Activated T-cell treated with anti-CD3 and anti-CD28 coated beads, Interleukin-2, amount 50 U/mL, for 72 hours (primary cell): ENCODE measurements at places on chromosomes 16 and 17. TPM values are rescaled to one million over a fixed set of nuclear protein-coding genes. Genes with fewer than 3 reads are reported as not detected.

The TEKT1 gene
- total RNA-seq, result not detected

- DNase-seq, result no peak
Measured at GRCh38 chr17:5354310-5354709, 65.2 kb downstream of the NUP88 start.

The FAM20A gene
- total RNA-seq, result not detected

- peak; percentile 45 for DNase-seq
Measured at GRCh38 chr16:84603140-84603816, 14.6 kb downstream of the COTL1 start.

- no peak for DNase-seq
Measured at GRCh38 chr16:60816461-60816860, 1219.8 kb downstream of the CDH8 start.

The MYO18A gene
- 51.2 TPM for total RNA-seq

DNA sequence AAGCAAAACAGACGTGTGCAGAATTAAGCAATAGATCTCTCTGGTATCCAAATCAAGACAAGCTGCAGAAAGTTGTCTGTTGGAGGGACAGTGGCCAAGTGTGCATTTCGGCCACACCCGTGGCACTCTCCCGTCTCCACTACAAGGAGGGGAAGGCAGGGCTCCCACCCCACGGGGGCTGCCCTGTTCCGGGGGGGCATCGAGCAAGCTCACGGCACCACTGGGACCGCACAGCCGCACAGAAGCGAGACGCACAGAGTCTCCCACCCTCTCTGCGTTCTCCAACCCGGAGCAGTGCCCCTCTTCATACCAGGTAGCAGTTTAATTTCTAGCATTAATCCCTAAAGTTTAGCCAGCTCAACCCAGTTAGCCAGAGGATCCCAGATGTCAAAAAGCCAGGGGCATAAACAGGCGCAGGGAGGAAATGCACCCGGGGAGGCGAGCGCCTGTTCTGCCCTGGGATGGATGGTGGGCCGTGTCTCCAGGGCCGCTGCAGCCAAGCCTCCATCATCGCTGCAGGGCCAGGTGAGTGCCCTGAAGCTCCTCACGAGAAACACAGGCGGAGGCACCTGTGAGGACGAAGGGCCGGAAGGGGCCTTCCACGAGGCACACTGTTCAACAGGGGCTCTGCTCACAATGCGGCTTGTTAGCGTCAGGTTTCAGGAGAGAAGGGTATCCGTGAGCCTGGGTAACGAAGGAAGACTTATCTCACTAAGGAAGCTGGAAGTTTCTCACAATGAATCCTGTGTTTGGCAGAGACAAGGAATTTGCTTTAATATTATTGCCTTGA lies 42.1 kb upstream of the METRNL start:
- DNase-seq, result no peak

The NETO2 gene
- total RNA-seq, result 3.8 TPM

DNA sequence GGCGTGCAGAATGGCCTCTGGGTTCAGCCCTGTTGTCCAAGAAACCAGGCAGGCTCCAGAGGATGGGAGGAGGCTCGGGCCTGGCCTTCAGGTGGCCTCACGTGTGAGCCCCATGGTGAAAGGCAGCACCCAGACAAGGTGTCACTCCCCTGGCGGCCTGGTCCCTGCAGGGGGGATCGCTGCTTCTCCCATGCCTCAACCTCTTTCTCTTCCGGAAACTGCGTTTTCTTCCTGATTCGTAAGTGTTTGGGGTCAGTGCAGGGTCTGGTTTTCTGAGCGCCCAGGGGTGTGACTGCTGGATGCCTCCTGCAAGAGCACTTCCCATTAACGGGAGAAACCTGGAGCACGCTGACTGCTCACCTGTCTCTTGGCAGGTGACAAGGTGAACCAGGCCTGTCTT lies 70.0 kb upstream of the CIBAR2 start:
- DNase-seq, result no peak

- no peak for DNase-seq
Measured at GRCh38 chr16:19436540-19436939, 18.9 kb downstream of the TMC5 start.

DNA sequence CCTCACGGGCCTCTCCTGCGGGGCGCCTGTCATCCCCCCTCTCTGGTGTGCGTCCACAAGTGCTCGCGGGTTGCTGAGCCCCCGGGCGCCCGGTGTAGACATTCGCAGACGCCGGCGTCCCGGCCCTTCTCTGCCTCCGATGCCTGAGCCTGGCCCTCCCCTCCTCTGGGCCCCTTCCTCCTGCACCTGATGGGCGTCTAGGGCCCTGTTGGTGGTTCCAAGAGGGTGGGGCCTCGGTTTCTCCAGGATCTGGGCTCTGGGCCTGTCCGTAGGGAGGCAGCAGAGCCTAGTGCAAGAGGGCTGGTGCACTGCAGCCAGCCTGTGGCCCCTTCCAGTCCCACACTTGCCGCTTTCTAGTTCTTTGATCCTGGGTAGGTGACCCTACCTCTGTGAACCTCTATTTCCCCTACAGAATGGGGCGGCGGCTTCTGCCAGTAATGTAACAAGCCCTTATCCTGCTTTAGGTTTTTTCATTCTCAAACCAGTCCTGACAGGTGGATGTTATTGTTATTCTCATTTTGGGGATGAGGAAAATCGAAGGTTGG lies 623 bp downstream of the E4F1 start:
- peak; percentile 41 for DNase-seq

DNA sequence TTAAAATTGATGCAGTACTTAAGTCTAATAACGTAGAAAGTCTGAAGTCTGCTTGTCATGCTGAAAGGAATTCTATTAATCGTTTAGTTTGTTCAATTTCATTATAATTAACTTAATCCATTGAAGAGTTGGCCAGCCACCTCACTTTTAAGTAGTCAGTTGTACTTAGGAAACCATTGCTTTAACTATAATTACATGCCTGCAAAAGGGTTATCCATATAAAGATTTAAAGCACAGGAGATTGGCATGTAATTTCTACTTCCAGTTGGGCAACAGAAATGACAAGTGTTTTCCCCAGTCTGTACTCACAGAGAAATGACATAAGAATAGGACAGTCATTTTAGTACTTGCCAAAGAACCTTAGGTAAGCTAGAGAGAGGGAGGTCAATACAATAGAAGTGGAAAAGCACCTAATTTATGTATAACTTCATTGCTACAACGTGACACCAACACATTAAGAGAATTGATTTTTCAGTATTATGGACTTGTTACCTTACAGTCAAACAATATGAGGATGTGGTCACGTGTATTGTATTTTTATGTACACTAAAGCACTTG lies 3.7 kb upstream of the USP32 start:
- no peak for DNase-seq

DNA sequence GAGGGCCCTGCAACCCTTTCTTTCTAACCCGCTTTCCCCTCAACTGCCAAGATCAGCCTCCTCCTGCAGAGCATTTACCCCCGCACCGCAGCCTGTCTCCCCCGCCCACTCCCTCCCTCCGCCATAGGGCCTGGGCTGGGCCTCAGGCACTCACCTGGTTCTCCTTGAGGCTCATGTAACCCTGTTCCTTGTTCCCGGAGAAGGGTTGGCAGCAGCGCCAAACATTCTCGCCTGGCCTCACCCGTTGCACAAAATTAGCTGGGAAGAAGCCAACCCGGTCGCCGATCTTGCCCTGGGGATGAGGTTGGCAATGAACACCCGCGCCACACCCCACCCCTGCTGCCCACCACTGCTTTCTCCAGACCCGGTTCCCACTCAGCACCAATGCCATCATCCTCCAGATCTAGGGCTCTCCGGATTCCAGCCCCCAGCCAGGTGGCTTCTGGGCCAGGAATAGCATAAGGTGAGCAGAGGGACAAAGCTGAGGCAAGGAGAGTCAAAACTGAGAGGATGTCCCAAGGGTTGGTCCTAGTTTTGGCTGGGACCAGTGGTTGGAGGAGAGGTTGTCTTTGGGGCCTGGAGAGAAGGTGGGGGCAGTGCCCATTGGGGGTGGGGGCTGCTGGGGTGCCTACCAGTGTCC lies 12.8 kb downstream of the STAC2 start:
- DNase-seq, result no peak

DNA sequence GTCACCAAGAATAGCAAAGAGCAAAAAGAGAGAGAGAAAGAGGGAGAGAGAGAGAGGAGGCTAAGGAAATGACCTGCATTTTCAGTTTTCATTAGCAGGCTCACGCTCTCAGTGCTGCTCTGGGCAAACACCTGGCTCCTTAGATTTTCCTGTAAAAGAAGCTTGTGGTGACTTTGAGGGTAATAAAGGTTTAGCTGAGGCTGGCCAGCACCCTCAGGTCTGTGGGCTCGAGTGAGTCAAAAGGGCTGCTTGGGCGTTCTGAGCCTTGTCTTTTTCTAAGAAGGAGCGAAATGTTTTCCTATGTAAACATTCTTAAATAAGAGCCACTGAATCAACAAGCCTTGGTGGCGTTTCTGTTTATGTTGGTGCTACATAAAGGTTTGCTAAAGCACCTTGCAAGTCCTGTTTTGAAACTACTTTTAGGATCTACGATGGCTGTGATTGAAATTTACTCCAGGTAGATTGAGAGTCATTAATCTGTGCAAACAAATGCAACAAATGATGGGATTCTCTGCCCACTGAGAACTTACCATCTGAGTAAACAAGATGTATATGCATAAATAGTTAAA lies 38.8 kb downstream of the SHISA6 start:
- no peak for DNase-seq

DNA sequence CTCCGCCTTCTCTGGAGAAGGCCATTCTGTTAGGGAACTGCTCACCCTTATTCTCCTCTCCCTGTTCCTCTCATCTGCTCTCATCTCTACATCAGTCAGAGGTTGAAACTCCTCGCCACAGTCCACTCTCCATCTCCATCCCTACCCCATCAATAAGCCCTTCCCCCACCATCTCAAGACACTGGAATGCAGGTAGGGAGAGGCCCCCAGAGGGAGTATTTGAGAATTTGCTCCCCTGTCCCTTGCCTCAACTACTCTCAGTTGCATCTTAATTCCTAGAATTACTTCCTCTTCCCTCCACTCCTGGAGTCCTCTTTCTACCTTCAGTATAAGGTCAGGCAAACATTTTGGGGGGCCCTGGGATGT lies 2.0 kb upstream of the AATF start:
- DNase-seq, result no peak

DNA sequence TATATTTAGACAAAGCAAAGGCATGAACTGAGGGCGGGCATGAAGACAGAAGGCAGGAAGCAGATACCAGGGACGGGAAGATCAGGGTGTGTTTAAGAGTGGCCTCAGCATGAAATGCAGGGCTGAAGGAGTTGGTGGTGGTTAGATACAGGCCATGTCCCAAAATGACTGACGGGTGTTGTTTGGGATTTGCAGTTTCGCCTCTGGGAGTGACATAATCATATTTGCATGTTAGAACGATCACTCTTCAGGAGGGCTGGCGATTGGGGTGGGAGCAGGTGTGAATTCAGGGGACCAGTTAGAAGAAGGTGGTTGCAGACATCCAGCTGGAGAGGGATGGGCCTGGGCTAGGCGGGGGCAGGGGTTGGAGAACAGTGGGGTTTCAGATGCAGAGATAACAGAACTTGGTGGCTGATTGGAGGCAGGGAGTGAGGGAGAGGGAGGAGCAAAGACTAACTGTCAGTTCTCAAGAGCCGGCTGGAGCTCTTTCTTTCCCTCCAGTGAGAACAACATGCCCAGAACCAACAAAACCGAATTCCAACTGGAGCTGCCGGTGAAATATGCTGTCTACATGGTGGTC lies 27.2 kb upstream of the ITGAX start:
- no peak for DNase-seq

DNA sequence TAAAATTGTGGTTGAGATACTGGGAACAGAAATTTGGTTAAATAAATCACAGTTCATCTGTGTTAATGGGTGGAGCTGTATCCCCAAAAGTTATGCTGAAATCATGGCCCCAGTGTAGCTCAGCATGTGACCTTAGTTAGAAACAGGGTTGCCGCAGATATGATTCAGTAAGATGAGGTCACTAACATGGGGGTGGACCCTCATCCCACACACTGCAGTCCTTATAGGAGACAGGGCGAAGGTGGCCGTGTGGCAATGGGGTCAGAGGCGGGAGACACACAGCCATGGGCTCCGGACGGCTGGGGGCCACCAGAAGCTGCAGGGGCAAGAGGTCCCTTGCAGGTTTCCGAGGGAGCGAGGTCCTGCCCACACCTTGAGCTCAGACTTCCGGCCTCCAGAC lies 10.7 kb downstream of the GALNS start:
- no peak for DNase-seq

DNA sequence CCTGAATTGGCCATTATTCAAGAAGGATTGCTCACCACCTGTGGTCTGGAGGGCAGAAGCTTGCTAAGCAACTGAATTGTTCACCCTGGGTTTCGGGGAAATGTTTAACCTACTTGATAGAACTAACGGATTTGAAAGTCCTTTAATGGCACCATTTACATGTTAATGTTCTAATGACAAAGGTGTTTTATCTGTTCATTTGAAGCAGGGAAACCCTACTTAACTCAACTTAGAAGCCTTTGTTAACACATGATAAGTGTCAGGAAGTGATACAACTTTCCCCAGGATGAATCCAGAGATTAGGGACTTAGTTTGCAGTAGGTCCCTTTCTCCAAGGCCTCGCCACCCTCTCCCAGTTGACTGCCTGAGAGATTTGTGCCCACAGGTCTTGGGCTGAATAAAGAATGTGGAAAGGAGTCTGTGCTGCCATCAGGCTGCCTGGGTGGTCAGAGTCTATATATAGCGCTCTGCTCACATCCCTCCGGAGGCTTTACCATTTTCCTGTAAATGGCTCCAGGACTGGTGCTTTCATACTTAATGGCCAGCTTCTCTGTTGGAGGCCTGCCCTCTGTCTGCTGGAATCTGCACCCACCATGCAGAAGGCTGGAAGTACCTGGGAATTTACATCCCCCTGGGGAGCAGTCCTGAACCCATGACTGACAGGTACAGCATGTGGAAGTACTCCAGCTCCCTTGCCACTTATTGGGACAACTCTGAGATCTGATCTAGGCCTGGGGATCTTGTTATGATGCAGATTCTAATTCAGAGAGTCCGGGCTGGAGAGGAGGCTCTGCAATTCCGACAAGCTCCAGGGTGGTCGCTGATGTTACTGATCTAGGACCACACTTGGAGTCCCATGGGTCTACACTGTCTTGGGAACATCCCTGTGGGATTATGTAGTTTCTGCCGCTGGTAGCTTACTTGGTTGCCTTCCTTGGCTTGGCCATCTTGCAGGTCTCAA lies 99.9 kb downstream of the ASIC2 start:
- DNase-seq, result no peak

The KRTAP2-2 gene
- total RNA-seq, result not detected

GRCh38 chr17:56121191-56122051 lies 31.9 kb upstream of the ANKFN1 start:
- DNase-seq, result no peak

The PPY gene
- total RNA-seq, result not detected

The KCNG4 gene
- not detected for total RNA-seq

GRCh38 chr17:30809867-30810266 lies 14.6 kb downstream of the CRLF3 start:
- no peak for DNase-seq

DNA sequence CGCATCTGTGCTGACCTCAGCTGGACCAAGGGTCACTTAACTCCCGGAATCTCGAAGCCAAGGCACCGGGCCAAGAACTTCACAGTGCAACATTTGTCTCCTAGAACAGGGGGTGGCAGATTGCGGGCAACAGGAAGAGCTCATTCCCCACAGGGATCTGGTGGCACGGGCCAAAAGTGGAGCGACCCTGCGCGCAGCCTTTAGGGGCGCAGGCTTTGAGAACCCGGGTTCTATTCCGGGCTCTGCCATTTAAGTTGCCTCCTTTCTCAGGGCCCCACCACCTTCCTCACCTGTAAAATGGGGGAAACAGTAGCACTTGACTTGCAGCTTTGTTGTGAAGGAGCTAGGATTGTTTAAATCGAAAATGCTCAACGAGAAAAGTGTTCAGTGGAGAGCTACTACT lies 651 bp downstream of the SHMT1 start:
- DNase-seq, result peak; percentile 14

The SKAP1 gene
- 96.6 TPM for total RNA-seq

The CACNA1G gene
- total RNA-seq, result 0.14 TPM

- no peak for DNase-seq
Measured at GRCh38 chr16:8853611-8854010, 15.2 kb downstream of the CARHSP1 start.
